ENCODE measurements at places on chromosomes 3 and 15. TPM values are rescaled to one million over a fixed set of nuclear protein-coding genes. Genes with fewer than 3 reads are reported as not detected.

DNA sequence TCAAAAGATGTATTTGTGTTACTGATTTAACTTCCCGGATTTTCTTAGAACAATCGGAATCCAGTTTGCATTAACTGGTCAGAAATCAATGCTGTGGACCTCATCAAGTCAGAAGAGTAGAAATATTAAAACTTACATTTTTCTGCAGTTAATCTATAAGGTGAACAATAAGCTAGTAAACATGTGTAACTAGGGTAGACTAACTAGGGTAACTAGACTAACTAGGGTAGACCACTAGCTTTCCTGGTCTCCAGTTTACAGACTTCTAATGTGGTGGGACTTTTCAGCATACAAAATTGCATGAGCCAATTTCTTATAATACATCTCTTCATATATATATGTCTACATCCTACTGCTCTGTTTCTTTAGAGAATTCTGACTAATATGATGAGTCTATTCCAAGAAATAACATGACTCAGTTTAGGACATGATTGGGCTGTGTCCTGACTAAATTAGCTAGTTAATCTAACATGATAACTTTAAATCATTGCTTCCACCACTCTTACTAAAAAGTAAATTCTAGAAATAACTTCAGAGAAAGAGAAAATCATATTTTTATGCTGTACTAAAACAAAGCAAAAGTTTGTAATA is 5.3 kb downstream of the PLSCR2 start:
- H3K27ac ChIP-seq: no peak overlapping the region
- no peak for DNase-seq
- H3K27me3 ChIP-seq: no peaks in the 10 kb centered on the region
- H3K4me3 ChIP-seq: no peak overlapping the region

GRCh38 chr3:194121891-194122631 is 13.9 kb upstream of the HES1 start:
- no peak overlapping the region for H3K27ac ChIP-seq
- H3K4me1 ChIP-seq: no peaks in the 10 kb centered on the region
- no peak overlapping the region for H3K4me3 ChIP-seq
- no peaks in the 10 kb centered on the region for H3K27me3 ChIP-seq

- DNase-seq: no peak
- no peak overlapping the region for H3K27ac ChIP-seq
- H3K4me3 ChIP-seq: no peak overlapping the region
- H3K36me3 ChIP-seq: no peaks in the 10 kb centered on the region
- no peaks in the 10 kb centered on the region for H3K27me3 ChIP-seq
Observed at GRCh38 chr15:70339571-70340493, 242.1 kb upstream of the TLE3 start.

- DNase-seq: peak; percentile 0
- no peaks in the 10 kb centered on the region for H3K36me3 ChIP-seq
- H3K27me3 ChIP-seq: no peaks in the 10 kb centered on the region
- H3K4me1 ChIP-seq: no peaks in the 10 kb centered on the region
- H3K4me3 ChIP-seq: no peak overlapping the region
Observed at GRCh38 chr15:31274496-31275330, 51.9 kb upstream of the KLF13 start.

DNA sequence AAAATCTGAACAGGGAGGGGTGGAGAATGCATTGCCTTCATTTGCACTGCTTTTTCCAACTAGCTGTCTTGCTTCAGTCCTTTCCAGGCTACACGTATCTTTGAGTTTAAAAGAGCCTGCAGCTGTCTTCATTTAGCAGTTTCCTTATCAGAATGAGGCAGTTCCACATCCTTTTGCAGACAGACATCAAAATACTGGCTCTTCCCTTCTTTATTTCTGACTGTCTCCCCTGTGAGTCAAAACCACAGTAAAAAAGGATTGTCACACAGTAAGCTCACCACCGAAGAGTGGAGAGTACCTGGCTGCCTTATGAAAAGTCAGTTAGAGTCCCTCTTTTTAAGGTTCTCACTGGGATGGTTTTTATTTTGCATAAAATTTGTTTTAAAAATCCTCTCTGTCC is 205.5 kb upstream of the CD96 start:
- no peaks in the 10 kb centered on the region for H3K36me3 ChIP-seq
- H3K27ac ChIP-seq: no peak overlapping the region
- no peak for DNase-seq

DNA sequence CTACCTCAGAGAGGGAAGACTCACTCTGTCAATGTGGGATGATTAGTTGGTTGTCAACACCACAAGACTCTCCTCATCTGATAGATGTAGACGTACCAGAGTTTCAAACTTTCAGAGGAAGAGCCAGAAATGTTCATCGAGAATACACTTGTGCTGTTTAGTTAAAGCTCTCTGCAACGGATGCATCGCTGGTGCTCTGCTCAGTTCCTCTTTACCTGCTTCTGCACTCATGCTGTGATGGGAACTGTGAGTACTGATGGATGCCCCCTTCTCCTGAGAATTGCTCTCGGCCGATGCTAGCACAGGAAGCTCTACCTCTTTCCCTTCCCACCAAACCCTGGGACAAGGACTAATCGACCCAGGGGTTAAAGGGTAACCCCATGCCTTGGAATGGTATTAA is 51.8 kb upstream of the CCDC54 start:
- no peaks in the 10 kb centered on the region for H3K27me3 ChIP-seq
- H3K4me3 ChIP-seq: no peak overlapping the region
- H3K4me1 ChIP-seq: no peaks in the 10 kb centered on the region
- DNase-seq: no peak
- no peaks in the 10 kb centered on the region for H3K36me3 ChIP-seq

DNA sequence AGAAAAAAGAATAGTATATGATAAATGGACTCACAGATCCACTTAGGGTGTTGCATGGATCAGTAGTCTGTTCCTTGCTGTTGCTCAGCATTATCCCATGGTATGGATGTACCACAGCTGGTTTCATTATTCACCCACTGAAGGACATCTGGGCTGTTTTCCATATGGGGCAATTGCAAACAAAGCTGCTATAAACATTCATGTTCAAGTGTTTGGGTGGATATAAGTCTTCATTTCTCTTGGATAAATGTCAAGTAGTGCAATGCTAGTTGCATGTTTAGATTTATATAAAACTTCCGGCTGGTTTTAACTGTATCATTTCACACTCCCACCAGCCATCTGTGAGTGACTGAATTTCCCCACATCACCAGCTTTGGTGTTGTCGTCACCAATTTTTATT is 137.7 kb downstream of the ASB7 start:
- no peak overlapping the region for H3K4me3 ChIP-seq
- H3K27ac ChIP-seq: no peak overlapping the region
- no peak for DNase-seq
- H3K4me1 ChIP-seq: no peaks in the 10 kb centered on the region

GRCh38 chr15:29920515-29920914 is 98.2 kb upstream of the TJP1 start:
- H3K27me3 ChIP-seq: no peaks in the 10 kb centered on the region
- no peak for DNase-seq
- H3K4me1 ChIP-seq: no peaks in the 10 kb centered on the region
- no peak overlapping the region for H3K27ac ChIP-seq

- no peaks in the 10 kb centered on the region for H3K27me3 ChIP-seq
- H3K36me3 ChIP-seq: peaks cover 4% of the 10 kb centered on the region
- DNase-seq: no peak
Observed at GRCh38 chr3:37145611-37146010, 28.8 kb downstream of the LRRFIP2 start.

Gene SERPINI2
- not detected for polyA plus RNA-seq

Gene COL6A5
- polyA plus RNA-seq: not detected

Gene DNAH12
- 0.84 TPM for polyA plus RNA-seq

Data from adrenal gland (tissue), 19 donors.